Stimulated activated CD8-positive, alpha-beta memory T cell treated with anti-CD3 and anti-CD28 coated beads, Interleukin-2, amount 100 ng/mL, for 1 hour (primary cell): ENCODE measurements at places on chromosomes 5 and 9.

DNA sequence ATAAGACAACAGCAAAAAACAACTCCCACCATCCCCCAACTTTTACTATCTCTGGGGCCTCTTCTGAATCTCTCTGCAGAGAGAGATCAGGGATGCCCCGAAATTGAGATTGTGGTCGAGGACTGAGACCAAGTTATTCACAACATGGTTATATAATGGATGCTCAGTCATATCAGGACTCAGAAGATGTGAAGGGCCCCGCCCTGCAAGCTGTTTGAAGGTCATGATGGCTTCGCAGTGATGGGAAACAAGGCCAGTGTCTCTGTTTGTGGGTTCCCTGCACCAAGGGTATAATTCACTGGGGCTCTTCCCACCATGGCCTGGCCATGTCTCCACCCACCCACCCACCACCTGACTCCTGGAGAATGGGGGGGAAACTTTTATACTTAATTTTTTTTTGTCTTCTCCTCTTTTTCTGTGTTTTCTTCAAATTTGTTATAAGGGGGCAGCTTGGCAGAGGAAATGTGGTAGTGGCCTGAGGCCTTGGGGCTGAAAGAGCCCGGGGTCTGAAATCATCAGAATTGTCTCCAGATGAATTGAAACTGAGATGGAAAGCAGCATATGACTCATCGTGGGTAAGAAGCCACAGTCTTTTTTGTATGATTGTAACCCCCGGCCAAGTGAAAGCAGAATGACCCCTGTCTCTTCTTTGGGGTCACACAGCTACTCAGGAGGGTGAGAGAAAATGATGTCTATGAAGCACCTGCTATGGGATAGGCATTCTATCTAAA, 15.0 kb upstream of the TEX48 start:
- no peak for DNase-seq

DNA sequence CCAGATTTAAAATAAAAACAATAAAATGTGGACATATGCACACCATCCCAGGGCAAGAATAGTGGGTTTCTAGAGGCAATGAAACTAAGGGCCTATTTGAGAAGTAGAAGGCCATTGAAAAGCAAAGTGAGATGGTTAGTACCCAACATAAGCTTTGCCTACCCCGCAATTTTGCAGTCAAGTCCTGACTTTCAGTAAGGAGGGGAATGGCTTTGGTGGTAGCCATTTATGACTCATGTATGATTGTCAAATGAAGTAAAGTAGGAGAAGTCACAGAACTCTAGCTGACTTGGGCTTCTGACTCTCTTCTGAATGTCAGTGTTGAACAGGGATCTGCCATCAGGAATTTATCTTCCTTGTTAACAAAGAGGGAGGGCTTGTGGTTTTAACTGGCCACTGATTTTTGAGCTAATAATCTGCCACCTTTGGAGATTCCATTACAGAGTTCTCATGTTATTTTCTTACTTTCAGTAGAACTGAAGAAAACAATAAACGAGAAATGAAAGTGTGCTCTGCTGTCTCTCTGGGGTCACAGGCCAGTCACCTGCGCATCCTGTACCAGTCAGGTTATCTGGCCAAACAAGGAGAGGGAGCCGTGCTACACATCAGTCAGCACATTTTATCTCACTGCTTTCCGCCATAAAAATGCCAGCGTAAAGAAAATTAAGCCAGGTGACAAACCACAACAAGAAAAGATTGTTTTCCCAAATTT, 14.3 kb upstream of the SNCAIP start:
- DNase-seq = no peak

DNA sequence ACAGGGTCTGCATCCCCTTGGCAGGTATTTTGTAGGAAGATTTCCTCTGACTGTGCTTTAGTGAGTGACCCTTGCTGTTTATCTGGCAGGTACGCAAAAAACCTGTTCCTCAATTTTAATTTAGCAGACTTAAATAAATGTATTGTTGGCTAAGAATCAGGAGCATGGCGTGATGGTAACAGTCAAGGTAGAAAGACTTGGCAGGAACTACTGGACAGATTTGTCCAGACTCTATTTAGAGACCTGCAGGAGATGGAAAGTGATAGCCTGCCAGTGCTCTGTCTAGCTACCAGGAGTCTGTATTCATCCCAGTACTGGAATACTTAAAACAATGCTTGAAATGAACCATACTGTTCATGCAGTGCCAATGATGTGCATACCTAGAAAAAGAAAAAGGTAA, 78.8 kb upstream of the MAST4 start:
- no peak for DNase-seq

- no peak for DNase-seq
Observed at GRCh38 chr5:10563110-10563944, 543 bp upstream of the ANKRD33B start.

DNA sequence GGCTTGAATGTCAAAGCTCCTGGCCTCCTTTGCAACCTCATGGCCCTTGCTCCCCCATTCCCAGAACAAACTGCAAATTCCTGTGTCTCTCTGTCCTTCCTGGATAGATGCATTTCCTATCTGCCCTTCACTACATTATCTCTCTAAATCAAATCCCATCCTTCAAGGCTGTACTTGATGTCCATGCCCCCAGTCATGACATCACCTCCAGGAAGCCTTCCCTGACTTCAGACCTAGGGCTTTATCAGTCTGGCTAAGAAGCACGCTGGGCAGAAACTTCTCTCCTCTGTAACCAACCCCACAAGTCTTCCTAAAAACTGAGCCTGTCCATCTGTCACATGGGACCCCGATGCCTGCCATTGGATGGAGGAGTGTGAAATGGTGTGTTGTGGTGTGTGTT, 25.7 kb upstream of the TNIP1 start:
- DNase-seq = no peak

- no peak for DNase-seq
Observed at GRCh38 chr5:34001241-34001841, 6.5 kb downstream of the AMACR start.

- no peak for DNase-seq
Observed at GRCh38 chr9:95816716-95817115, 58.8 kb upstream of the ERCC6L2 start.

GRCh38 chr5:55450050-55450765, 84.6 kb downstream of the PLPP1 start:
- no peak for DNase-seq
